ENCODE measurements at places on chromosomes 5 and 9.

DNA sequence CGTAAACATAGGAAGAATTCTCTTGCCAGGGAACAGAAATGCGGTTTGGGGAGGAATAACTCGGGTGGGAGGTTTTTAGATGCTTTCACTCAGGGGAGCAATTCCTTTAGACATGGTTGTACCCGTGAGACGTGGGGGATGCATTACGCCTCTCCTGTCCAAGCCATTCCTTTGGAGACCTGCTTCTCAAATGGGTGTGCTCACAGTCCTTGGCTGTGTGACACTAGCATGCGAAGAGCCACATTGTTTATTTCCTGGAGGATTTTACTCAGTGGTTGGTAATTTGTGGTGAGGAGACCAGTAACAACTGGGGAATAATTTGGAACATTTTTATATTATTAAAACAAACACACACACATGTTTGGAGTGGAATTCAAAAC, 18.5 kb downstream of the COL15A1 start:
- no peak for DNase-seq

DNA sequence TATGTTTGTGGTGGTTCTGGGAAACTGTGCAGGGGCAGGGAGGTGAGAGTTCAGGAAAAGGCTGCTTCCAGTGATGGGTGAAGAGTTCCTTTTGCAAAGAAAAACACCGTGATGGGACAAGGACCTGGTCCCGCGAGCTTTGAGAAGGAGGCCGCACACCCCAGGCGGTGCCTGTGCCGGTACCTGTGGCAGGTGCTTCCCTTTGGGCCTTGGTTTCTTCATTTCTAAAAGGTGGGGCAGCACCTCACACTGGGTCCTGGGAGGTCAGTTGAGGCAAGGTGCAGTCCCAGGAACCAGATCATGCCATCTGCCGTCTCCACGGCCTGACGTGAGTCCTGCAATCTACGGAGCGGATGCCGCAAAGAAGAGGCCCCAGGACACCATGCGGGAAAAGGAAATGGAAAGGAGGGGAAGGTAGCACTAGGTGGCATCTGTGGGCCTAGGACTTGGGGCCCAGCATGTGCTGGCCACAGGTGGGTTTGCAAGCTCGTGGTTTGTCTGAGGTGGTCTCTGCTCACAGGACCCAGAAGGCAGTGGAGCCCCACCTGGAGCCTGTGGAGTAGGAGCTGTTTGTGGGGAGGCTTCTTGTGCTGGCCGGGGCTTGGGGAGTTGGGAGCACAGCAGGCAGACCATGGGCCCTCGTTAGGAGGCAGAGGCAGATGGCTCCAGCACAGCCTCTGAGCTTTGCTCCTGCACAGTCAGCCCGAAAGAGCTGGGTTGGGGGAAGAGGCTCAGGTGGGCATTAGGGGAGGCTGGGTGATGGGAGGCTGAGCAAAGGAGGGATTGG, 131.6 kb downstream of the CACNA1B start:
- DNase-seq, result no peak

GRCh38 chr9:91948597-91949391, 1.2 kb downstream of the ROR2 start:
- DNase-seq, result peak; percentile 17

DNA sequence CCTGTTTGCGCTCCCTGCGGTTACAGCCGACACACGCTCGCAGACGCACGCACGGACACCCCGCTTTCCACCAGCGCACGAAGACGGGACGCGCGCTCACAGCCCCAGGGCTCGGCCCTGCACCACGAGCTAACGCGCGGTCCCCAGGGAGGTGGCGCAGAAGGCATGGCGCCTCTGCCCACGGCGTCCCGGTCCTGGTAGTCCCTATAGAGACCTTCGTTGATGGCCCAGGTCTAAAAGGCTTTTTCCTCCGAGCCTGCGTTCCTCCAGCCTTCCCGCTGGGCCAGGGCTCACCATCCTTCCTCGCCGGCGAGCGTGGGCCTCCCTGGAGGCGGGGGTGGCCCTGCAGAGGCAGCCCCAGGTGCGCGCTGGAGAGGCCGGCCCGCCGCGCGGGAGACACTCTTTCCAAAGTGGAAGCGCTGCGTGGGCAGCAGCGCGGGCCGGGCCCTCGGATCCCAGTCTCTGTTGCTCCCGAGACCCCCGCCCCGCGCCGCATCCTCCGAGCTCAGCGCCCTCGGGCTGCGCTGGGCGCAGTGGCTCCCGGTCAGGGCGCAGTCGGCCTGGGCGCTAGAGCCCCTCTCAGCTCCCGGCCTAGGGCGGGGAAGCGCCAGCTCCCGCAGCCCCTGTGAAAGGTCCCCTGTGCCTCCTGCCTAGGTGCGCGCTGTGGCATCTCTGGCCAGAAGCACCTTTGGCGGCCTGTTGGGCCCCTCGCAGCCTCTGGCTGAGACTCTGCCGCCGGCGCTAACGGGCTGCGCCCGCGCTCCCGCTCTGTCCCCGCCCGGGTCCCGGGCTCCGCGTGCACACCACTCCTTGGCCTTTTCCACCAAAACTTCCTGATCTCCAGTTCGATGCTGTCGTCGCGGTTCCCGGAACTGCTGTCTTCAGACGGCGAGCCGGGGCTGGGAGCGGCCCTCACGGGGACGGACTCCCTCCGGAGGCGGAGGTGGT, 31.9 kb upstream of the FANCC start:
- DNase-seq, result no peak

- DNase-seq, result no peak
These were observed 151.6 kb downstream of the SIL1 start for GRCh38 chr5:139046551-139046950.

DNA sequence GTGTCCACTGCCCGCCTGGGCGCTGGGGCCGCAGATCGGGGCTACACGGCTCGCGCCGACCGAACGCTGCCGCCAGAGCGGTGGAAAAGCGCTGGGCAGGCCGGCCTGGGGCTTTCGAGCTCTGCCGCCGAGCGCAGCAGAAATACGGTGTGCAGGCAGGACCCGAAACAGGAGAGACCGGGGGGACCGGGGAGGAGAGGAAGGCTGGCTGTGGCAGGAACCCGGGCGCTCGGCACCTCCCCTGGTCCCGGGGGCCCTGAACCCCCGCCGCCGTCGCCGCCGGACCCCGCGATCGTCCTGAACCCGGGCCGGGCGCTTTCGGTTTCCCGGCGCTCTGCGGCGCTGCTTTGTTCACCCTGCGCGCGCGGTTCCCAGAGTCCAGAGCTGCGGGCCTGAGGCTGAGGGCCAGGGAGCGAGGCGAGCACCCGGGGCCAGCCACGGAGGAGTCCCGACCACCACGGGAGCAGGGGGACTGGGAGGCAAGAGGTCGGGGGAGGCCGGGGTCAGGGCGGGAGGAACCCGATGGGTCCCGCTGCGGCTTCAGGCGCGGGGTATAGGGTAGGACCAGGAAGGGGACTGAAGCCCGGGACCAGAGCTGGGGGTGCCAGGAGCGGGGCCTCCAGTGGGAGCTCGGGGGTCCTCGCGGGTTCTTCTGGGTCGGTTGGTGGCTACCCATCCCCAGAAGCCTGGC, 12.0 kb downstream of the IRX2 start:
- DNase-seq, result no peak

- no peak for DNase-seq
These were observed 114.4 kb downstream of the ROR2 start for GRCh38 chr9:91835632-91836031.

GRCh38 chr5:173833196-173833985, 54.8 kb upstream of the CPEB4 start:
- no peak for DNase-seq
